ENCODE measurements at places on chromosomes 11 and 22. TPM values are rescaled to one million over a fixed set of nuclear protein-coding genes. Genes with fewer than 3 reads are reported as not detected.

The PLA2G3 gene
- total RNA-seq: not detected

The TTC36 gene
- 0.52 TPM for total RNA-seq

The IFT27 gene
- 23.3 TPM for total RNA-seq

The OR5A1 gene
- total RNA-seq: not detected

The RCOR2 gene
- 0.99 TPM for total RNA-seq

The TIGD3 gene
- 0.76 TPM for total RNA-seq

The ZNF195 gene
- total RNA-seq: 37.8 TPM

The TMEM191B gene
- 1.3 TPM for total RNA-seq

The ARHGAP42 gene
- 0.32 TPM for total RNA-seq

The SAA4 gene
- not detected for total RNA-seq

The SCUBE2 gene
- 0.61 TPM for total RNA-seq

The MS4A1 gene
- total RNA-seq: not detected

The ANO5 gene
- not detected for total RNA-seq

The CBLIF gene
- total RNA-seq: not detected

The DRG1 gene
- total RNA-seq: 103 TPM

The CEND1 gene
- not detected for total RNA-seq

The TOMT gene
- not detected for total RNA-seq

The HSPB2 gene
- total RNA-seq: not detected

The DHCR7 gene
- 41.4 TPM for total RNA-seq

The PRR33 gene
- total RNA-seq: 0.12 TPM

The SPINDOC gene
- total RNA-seq: 30.8 TPM

The CLDN5 gene
- not detected for total RNA-seq

The RNF26 gene
- total RNA-seq: 38.8 TPM

The APOBEC3B gene
- total RNA-seq: 6.4 TPM

The TUBGCP6 gene
- total RNA-seq: 50.9 TPM

Data from activated naive CD4-positive, alpha-beta T cell treated with anti-CD3 and anti-CD28 coated beads, Interleukin-2, amount 50 U/mL, for 72 hours (primary cell).